ENCODE measurements at places on chromosomes 5 and 9.

- DNase-seq, result no peak
Observed at GRCh38 chr5:18105449-18105848, 471.2 kb downstream of the TAF11L14 start.

DNA sequence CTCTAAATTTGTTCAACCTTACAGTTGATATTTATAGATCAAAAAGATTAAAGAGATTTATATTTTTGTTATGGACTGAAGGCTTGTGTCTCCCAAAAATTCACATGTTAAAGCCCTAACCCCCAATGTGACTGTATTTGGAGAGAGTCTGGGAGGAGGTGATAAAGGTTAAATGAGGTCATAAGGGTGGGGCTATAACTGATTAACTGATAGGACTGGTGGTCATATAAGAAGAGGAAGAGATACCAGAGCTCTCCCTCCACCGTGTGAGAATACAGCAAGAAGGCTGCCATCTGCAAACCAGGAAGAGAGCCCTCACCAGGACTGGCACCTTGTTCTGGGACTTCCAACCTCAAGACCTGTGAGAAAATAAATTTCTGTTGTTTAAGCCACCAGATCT, 264.3 kb downstream of the ENC1 start:
- no peak for DNase-seq

DNA sequence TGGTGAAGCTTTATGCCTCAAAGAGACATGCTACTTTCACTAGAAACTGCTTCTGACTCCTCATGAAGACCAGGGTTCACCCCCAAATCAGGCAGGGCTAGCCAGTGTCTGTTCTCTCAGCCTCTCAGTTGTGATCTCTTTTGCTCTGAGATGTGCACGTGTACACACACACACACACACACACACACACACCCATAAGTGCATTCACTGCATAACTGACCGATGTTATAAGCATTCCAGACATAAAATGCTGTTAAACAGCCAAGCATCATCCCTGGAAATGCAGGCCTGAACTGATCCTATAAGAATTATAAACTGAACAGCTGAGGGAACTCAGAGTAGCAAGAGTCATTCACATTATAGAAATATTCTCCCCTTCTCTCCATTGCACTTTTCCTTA, 85.0 kb downstream of the FSTL4 start:
- DNase-seq, result no peak

DNA sequence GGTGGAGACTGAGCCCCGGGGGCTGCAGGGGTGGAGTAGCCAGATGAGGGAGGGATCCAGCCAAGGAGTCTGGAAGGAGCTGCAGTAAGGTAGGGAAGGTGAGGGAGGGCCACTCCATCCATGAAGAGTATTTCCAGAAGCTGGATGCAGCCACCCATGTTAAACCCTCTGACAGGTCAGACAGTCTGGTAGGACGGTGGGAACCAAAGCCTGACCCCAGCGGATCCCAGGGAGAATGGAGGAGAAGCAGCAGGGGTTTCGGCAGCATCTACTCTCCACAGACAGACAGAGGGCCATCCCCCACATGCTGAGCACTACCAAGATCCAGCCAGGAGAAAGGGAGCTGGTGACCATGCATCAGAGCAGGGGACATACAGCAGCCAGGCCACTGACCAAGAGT, 22.5 kb upstream of the S1PR3 start:
- no peak for DNase-seq

DNA sequence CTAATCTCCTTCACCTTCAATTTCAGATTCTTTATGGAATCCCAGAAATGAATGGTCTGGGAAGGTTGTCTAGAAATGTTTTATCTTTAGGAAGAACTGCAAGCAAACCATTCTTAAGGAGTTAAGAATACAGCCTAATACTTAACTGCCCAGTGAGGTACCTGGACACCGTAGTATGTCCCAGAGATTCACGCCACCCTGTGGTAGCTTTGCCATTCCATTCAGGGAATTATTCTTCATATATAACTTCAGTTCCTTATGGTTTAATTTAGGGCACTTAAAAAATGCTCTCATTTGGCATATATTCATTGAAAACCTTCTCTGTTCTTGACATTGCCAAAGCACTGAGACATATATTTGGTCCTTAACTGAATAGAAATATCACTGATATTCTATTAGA, 49.7 kb downstream of the ACTBL2 start:
- DNase-seq, result no peak

DNA sequence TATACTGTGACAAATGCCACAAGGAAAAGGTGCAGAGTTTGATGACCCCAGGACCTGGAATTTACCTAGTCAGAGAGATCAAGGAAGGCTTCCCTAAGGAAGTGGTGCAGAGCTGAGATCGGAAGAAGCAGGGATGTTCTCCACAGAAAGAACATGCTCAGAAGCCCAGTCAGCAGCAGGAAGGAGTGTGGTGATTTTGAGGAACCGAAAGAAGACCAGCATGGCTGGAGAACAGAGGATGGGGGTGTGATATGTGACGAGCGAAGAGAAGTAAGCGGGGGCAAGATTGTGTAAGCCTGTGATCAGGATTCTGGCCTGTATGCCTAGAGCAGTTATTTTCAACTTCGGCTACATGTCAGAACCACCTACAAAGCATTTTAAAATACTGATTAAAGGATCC, 18.7 kb upstream of the PIK3R1 start:
- no peak for DNase-seq

- no peak for DNase-seq
Observed at GRCh38 chr5:65986796-65987195, 60.4 kb downstream of the ERBIN start.

GRCh38 chr9:2691212-2691611, 26.1 kb upstream of the KCNV2 start:
- no peak for DNase-seq

- DNase-seq, result no peak
Observed at GRCh38 chr9:14752271-14752670, 29.7 kb upstream of the CER1 start.

DNA sequence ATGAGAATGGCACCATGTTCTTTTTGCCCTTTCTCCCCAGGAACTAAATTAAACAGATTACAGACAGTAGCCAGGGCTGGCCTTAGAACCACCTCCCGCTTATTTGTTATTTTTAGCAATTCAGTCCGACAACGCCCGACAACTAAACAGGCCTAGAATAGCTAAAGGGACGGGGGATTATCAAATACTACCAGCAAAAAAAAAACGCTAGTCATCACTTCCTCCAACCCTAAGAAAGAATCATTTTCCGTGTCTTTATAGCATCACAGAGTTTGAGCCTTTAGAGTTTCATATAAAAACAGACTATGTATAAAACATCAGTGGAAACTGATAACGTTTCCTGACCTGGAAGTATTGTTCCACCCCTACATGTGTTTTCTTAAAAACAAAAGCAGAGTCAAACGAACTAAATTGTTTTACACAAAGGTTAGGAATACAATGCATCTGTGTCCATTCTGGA, 35.3 kb downstream of the PFDN1 start:
- DNase-seq, result no peak

- DNase-seq, result peak; percentile 58
Observed at GRCh38 chr9:125889112-125889475, 141.9 kb downstream of the PBX3 start.

- DNase-seq, result no peak
Observed at GRCh38 chr9:136722093-136722968, 10.0 kb downstream of the DIPK1B start.

- no peak for DNase-seq
Observed at GRCh38 chr9:97502222-97502983, 937 bp downstream of the TMOD1 start.

GRCh38 chr5:52897238-52897614, 91.9 kb upstream of the ITGA2 start:
- no peak for DNase-seq

- no peak for DNase-seq
Observed at GRCh38 chr5:135880278-135880677, 15.4 kb downstream of the IL9 start.

DNA sequence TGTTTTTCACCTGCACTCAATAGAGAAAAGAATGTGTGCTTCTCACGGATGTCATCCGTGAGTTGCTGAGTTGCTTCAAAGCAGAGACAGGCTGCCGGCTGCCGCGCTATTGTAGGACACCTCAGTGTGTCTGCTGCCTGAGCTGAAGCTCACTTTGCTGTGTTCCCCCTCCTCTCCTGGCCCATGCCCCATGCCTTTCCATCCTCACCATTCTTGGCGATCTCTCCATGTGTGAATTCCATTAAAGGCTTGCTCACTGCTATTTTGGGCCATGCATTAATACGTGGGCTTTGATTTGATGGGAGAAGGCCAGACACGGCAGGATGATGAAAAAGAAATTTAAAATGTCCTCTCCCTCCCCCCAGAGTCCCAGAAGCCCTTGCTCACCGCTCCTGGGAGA, 14.5 kb downstream of the ADAM19 start:
- no peak for DNase-seq

GRCh38 chr5:51027271-51027670, 356.0 kb upstream of the ISL1 start:
- no peak for DNase-seq
